Activated CD4-positive, alpha-beta T cell treated with anti-CD3 and anti-CD28 coated beads for 1 hour (primary cell): ENCODE measurements at places on chromosomes 16 and 17.

- DNase-seq, result no peak
Observed at GRCh38 chr16:20878682-20879147, 21.4 kb downstream of the DCUN1D3 start.

- no peak for DNase-seq
Observed at GRCh38 chr16:61595605-61596004, 440.6 kb downstream of the CDH8 start.

DNA sequence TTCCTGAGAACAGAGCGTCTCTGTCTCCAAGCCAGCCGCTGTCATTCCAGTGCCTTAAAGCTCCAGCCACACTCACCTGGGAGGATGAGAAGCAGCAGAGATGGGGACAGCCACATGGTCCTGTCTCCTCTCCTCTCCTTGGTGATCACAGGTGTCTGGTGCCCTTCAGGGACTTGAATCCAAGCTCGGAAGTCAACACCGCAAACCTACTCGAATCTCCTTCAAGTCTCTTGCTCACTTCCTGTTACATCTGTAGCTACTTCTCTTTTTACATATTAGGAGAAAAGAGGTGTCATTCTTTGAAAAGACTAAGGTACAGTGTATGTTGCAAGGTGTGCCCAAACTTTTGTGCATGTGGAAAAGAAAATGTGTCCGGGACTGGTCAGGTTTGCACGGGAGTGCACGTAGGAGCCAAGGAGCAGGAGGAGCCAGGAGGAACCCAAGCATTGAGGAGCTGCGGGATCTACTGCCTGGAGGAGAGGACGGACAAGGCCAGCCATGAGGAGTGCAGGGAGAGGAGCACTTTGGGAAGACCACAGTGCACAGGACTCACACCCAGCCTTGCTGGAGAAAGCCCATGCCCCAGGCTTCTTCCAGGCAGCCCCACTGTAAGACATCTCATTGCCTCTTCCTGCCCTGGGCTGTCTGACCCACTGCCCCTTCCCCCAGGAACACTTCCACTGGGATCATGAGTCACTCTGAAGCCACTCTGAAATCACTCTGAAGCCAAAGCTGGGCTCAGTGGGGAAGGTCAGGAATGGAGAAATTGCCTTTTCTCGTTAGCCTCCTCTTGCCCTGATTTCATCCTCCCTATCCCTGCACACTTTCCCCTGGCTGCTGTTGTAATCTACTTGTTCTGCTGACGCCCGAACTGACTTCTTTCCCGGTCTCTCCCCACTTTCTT is at the start of gene CD300LD:
TSS of gene CD300LD (minus strand) at position 197 of the 904 bp plus-strand sequence. CDS start at position 116, 81 bp downstream.
- no peak for DNase-seq

GRCh38 chr17:57612202-57613071 is 132.7 kb downstream of the CCDC182 start:
- no peak for DNase-seq

- no peak for DNase-seq
Observed at GRCh38 chr17:58315750-58316149, 12.8 kb downstream of the TSPOAP1 start.

GRCh38 chr16:73140929-73141328 is 93.0 kb upstream of the ZFHX3 start:
- no peak for DNase-seq

GRCh38 chr17:914561-914960 is 65.0 kb downstream of the NXN start:
- DNase-seq, result no peak

GRCh38 chr17:2084766-2085647 is 30.1 kb downstream of the HIC1 start:
- DNase-seq, result no peak

- no peak for DNase-seq
Observed at GRCh38 chr17:6098050-6098822, 28.1 kb downstream of the WSCD1 start.

DNA sequence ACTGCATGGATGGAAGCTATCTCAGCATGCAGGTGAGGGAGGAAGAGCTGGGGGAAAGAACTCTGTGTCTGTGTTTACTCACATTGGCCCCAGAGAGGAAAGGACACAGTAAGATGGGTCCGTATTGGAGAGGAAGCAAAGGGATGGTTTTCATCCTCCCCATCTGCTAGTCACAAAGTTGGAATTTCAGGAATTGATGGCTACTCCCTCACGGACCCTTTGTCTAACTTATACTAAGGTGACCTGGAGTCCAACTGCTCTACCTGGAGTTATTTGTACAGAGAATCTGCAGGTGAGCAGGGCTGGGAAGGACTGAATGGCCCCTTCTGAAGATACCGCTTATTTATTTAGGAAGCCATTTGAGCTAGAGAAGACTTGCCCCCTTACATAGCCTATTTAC is 55.1 kb downstream of the WNT3 start:
- DNase-seq, result no peak

GRCh38 chr16:65793781-65794180 is 572.7 kb upstream of the CDH5 start:
- no peak for DNase-seq

DNA sequence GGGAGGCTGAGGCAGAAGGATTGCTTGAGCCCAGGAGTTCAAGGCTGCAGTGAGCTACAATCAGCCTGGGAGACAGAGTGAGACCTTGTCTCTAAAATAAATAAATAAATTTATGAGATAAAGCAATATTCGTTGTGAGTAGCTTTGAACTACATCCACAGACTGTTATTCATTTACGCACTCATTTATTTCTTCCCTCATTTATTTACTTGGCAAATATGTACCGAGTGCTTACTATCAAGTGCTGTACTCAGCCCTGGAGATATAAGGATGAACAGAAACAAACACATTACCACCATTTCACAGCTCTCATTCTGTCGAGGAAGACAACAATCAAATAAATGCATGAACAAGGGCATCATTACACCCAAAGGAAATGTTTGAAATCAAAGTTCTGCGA is 24.7 kb upstream of the UMOD start:
- DNase-seq, result no peak

GRCh38 chr17:38452719-38453118 is 24.5 kb downstream of the ARHGAP23 start:
- no peak for DNase-seq

- no peak for DNase-seq
Observed at GRCh38 chr17:14693382-14693781, 392.5 kb downstream of the HS3ST3B1 start.
